ENCODE measurements at places on chromosomes 13 and 19.

DNA sequence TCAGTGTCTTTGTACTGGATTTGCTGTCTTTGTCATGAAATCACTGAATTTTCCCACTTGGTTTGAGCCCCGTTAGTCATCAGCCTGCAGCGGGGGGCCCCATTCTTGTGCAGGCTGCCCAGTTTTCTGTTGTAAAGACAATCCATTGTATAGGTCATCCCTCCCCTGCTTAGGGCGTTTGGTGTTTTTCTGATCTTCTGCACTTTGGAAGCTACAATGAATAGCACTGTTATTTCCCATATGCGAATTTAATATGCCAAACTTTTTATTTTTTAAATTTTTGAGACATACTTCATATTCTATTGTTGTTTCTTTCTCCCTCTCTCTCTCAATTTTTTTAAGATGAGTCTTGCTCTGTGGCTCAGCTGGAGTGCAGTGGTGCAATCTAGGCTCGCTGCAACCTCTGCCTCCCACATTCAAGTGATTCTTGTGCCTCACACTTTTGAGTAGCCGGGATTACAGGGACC, 9.0 kb downstream of the SLC27A1 start:
- DNase-seq, result no peak

DNA sequence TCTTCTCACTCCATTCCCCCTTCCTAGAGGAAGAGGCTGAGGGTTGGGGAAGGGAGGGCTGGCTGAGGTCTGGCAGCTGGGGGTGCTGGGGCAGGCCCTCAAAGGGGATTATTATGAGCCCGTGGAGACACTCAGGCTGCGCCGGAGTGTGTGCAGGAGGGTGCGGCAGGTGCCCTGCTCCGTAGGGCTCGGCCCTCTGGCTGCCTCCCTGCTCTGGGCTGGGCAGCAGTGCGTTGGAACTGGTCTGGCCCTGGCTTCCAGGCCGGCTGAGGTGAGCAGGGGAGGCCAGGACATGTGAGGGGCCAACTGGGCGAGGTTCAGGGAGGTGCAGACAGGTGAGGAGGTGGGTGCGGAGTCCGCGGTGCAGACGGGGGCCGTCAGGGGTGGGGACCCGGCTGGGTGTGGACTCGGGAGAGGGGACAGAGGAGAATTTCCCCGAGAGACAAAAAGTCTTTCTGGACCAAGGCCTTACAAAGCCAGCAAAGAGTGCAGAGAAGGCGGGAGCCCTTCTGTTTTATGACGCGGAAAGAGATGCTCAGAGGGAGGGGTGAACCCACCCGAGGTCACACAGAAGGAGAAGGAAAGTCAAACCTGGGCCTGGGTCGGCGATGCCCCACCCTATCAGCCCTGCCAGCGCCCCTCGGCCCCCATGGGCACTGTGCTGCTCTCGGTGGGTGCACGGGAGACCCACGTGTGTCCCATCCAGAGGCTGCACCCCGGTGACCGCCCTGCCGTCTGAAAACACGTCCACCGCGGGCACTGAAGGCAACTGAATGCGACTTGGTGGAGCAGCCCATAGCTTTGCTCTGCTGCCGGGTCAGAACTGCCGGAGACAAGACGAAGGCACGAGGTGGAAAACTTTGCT, 31.0 kb downstream of the PIP5K1C start:
- DNase-seq, result no peak

DNA sequence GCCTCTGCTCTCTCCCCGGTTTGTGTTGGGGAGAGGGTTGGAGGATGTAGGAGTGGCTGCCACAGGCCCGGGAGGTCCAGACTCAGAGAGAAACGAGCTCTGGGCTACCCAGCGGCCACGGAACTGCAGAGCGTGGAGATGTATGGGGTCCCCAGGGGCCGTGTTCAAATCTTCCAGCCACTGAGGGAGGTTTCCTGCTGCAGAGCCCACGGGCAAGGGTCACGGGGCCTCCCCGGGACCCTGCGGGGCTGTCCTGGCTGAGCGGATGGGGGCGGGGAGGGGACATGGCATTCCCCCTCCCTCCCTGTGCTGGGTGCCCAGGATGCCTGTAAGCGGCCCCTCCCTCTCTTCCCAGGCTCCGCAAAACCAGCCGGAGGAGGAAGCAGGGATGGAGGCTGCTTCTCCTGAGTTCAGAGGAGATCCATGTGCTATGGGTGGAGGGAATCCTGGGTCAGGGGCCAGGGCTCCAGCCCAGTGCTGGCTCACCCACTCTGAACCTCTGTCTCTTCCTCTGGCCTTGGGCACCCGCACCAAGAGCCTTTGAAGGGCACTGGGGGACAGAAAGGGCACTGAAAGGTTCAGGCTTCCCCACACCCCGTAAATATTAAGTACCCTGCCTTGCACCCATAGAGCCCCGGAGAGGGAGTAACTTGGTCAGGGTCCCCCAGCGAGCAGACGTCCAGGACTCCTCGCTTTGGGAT, 22.6 kb downstream of the SMIM24 start:
- DNase-seq, result peak; percentile 46

DNA sequence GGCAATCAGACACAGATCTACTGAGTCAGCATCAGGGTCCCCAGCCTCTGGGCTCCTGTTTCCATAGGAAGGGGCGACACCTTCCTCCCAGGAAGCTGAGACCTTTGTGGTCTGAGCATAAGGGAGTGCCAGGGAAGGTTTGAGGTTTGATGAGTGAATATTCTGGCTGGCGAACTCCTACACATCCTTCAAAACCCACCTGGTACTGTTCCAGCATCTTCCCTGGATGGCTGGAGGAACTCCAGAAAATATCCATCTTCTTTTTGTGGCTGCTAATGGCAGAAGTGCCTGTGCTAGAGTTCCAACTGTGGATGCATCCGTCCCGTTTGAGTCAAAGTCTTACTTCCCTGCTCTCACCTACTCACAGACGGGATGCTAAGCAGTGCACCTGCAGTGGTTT, 9.2 kb downstream of the INSL3 start:
- no peak for DNase-seq

- peak; percentile 45 for DNase-seq
Measured at GRCh38 chr13:42354241-42355091, 82.5 kb downstream of the AKAP11 start.

- no peak for DNase-seq
Measured at GRCh38 chr13:76709851-76710250, 176.4 kb downstream of the KCTD12 start.

DNA sequence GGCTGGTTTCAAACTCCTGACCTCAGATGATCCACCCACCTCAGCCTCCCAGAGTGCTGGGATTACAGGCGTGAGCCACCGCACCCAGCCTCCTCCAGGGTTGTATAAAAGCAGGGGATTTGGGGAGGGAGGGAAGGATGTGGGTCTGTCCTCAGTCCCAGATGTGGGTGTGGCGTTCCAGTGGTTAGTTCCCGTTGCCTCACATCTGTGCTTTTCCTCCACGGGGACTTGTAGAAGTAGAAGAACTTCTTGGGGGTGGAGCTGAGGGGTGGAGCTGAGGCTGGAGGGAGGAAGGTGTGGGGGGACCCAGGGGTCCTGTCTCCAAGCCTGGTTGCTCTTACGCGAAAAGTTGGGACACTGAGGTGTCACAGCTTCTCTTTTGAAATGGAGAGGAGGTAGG, 514 bp upstream of the MCEMP1 start:
- DNase-seq, result no peak

GRCh38 chr19:44702551-44703176, 3.7 kb downstream of the CEACAM16 start:
- no peak for DNase-seq

GRCh38 chr13:40927929-40928328, 91.2 kb downstream of the ELF1 start:
- DNase-seq, result no peak

DNA sequence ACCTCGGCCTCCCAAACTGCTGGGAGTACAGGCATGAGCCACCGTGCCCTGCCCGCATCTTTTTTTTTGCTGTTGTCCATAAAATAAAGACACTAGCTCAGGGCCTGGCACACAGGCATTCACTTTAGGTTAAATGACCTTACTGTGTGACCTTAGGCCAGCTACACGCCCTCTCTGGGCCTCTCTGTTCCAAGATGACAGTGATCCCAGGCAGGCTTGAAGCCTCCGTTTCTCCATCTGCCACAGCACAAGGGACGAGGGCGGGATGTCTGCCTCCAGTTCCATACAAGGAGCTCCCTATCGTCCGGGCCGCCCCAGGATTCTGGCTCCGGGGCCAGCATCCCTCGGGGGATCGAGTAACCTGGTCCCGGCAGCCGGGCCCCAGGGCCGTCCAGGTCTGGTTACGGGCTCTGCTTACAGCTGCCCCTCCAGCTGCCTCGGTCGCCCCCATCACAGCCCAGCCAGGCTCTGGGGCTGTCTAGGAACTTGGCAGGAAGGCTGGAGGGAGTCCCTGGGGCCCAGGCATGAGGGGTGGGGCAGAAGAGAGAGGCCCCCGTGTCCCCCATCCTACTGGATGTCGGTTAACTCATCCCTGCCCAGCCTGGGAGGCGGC, 11.9 kb upstream of the SEMA6B start:
- DNase-seq, result no peak

DNA sequence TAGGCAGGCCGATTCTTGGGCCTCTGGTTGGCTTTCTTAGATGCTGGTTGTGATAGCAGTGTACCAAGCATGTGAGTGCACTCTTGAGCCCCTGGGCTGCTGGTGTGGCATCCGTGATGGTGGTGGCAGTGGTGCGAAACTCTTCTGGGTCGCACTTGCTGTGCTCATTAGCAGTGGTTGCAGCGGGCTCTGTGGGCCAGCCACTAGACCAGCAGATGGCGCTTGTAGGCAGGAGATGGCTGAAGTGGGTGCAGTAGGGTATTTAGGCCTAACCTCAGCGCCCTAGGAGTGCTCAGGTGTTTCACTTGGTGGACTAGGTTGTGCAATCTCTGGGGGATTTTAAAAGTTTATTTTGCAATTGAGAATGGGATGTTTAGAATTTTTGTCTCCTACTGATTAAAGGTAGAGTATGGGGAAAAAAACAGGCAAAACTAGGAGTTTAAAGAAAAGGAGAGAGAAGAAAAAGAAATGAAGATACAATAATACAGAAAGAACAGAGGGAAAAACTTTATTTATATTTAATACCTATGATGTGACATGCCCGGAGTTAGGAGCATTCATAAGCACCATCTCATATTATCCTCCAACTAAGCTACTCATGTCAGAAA, 4.3 kb upstream of the ZNF17 start:
- DNase-seq, result peak; percentile 71

DNA sequence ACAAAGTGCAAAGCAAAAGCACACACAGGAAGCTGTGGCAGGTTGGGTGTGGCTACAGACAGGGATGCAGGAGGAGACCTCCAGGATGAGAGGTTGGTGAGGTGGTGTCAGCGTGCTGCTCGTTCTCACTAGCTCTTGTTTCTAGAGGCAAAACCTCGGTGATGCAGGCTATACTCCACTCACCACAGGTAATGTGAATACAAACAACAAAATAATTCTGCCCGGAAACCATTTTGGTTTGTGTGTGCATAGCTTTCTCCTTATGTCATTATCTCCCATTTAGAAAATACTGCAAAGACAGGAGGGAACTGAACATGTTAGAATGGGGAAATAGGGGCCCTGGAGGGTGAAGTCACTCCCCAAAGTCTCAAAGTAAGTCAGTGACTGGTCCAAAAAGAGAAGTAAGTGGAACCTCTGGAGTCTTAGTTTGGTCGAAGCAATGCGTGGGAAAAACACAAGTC, 9.4 kb downstream of the LCP1 start:
- DNase-seq, result no peak

GRCh38 chr19:19554074-19555023, 16.3 kb downstream of the CILP2 start:
- peak; percentile 84 for DNase-seq

DNA sequence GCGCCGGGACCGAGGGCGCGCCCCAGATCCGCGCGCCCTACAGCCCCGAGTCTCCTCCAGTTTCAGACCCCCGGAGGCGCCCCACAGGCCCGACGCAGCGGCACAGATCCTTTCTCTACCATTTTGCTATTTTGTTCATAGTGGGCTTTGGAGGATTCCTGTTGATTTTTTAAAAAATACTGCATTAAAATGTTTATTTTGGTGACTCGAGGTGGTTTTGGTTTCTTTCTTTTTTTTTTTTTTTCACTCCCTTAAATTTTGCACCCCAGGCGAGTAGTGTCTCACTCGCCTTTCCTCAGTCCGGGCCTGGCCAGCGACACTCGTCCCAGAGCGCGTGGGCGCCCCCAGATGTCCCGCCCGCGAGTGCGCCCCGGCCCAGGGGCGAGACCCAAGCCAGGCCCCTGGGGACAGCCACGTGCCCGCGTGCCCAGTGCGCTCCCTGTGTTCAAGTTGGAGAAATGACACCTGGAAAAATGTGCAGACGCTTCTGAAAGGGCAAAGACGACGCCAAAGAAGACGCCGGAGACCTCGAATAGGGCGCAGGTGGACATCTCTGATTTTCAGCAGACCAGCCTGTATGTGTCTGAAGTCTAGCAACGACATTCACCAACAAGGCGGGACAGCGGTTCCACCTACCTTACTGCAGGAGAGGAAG, 471 bp upstream of the INSR start:
- DNase-seq, result peak; percentile 82

DNA sequence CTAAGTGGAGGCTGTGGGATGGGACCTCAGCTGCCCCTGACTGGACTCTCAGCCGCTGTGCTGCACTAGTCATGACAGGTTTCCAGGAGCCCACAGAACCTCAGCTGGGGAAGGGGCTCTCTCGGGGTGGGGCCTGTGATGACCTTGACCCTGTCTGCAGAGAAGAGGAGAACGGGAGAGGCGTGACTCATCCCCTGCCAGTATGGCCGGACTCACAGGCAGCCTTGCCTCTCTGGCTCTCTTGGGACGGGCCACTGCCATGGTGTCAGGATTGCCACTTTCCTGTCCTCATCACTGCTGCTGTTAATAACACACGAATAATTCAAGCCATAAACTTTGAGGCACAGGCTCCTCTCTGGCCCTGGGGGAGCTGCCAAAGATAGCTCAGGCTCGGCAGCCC, 295.3 kb downstream of the UQCRFS1 start:
- no peak for DNase-seq

DNA sequence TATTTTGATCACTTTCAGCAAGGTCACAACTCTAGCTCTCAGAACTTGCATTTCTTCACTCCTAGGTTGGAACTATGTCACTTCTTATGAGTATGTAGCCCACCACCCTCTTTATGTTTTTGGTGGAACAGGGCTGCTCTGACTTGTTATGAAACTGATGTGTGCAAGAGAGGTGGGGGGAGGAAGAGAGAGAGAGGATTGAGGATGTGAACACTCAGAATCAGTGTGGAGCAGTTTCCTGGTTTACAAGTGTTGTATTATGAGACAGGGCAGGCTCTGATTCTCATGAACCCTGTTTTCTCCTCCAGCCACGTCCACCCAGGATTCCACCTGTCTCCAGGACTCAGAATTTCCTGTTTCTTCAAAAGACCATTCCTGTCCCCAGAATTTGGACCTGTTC, 16.1 kb downstream of the ZNF317 start:
- no peak for DNase-seq

DNA sequence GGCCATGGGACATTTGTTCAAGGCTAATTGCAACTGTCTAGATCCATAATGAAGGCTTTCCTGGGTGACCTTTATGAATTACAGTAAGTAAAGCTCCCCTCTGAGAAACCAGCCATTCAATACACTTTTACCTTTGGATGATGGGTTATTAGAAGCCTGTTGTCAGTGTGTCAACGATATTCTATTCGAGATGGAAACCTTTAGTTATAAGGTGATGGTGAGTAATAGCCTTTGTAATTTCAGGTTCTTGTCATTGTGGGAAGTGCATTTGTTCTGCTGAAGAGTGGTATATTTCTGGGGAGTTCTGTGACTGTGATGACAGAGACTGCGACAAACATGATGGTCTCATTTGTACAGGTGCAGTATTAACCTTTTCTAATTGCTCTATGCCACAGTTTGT, 261.7 kb downstream of the ITGBL1 start:
- DNase-seq, result no peak

GRCh38 chr19:53521373-53522202, 16.4 kb upstream of the ZNF331 start:
- no peak for DNase-seq

Data from GM20000 (cell line).